Hematopoietic multipotent progenitor cell treated with erythropoietin and hydrocortisone succinate and interleukin-3 and kit ligand, for 8 days (in vitro differentiated cells): ENCODE measurements at places on chromosomes 2 and 18.

- no peak for DNase-seq
These were observed 79.9 kb upstream of the FAM237A start for GRCh38 chr2:206562375-206562774.

- DNase-seq = no peak
These were observed 62.2 kb downstream of the ARMC9 start for GRCh38 chr2:231260442-231261208.

- no peak for DNase-seq
These were observed 8.0 kb downstream of the COPS9 start for GRCh38 chr2:240127911-240128607.

DNA sequence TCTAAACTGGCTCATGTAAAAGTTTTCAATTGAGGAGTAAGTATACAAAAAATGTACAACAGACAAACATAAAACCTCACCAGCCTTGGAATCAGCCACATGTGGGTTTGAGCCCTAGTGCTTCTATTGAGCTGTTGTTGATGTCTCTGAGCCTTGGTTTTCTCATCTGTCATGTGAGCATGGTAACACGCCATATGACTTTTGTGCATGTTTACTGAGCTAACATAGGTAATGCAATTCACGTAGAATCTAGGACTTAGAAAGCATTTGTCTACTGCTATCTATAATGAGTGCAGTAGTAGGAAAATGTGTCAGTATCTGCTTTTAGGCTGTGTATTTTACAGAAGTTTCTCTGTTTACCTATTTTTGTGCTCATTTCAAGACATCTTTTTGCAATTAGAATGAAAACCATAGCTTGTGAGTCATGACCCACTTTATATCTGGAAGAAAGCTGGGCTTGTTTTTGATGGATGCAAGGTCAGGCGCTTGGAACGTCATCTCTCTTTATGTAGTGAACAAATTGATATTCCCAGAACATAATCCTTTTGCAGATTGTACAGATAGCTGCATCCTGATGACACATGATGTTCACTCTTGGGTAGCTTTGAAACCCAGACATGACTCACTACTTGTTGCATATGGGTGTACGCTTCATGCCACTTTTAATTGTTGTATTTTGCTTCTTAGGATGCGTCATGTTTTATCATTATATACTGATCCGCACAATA, 94.3 kb downstream of the RNF144A start:
- no peak for DNase-seq

- DNase-seq = no peak
These were observed 893.0 kb upstream of the POU3F3 start for GRCh38 chr2:103960951-103961350.

GRCh38 chr2:16623031-16623430, 42.6 kb downstream of the CYRIA start:
- no peak for DNase-seq

DNA sequence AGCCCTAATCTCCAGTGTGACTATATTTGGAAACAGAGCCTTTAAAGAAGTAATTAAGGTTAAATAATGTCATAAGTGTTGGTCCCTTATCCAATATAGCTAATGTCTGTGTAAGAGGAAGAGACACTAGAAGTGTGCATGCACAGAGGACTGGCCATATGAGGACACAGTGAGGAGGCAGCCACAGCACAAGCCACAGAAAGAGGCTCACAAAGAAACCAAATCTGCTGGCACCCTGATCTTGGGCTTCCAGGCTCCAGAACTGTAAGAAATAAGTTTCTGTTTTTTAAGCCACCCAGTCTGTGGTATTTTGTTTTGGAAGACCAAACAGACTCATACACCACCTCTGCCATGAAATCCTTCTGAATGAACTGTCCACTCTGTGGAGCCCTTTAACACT, 186.4 kb upstream of the SLC39A10 start:
- no peak for DNase-seq
